ENCODE measurements at places on chromosomes 1 and 21.

DNA sequence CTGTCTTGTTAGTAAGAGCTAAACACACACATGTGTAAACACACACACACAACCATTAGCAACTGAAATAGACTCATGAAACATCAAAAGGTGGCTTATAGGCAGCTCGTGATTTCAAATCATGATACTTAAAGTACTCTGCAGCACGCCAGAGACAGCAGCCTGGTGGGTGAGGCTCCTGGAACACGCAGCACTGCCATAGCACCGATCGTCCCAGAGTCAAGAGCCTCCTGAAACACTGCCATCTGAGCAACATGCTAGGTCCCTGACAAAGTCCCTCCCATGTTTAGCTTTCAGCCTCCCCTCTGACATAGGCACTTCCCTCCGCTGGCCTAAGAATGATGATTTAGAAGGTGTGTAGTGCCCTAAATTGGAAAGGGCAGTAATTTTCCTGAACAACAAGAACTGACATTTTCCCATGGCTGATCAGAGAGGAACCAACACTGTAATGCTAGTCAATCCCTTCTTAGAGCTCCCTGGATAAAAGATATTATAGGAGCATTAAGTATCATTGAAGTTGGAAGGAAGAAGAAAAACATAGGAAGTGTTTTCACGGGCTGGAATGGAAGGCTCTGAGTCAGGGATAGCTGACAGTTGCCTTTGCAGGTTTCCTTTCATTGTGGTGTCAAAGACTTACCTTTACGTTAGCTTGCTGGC lies 14.1 kb upstream of the DPT start:
- DNase-seq: no peak

DNA sequence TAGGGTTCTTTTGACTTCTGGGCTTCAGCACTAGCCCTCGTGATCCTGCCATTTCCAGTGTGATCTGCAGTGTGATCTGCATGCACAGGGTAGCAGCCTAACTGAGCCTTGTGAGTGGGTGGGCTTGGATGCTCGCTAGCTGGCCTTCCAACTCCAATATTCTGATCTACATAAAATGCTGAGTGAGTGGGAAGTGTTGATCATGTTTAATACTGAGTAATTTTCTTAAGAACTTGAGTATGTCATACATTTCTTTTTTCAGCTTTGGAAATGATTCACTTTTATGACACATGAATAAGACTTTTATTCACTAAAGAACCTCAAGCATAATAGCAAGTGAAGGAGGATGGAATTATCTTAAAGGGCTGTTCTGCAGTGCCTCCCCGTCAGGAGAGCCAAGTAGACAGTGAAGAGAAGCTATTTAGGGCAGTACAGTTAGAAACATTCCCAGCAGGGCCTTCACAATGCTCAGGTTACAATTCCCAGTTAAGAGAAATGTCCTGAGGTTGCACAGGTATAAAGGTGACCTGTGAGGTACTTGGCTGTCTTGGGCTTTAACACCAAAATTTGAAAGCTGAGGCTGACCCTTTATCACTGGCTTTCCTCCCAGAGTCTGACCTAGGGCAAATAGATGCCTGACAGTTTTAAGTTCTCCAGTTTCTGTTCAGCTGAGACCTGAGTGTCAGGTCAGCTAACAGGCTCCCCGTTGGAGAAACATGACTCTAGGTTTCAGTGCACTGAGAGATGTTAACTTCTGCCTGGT lies 29.1 kb upstream of the LRRC8C start:
- no peak for DNase-seq

- DNase-seq: no peak
These were observed 2.3 kb upstream of the HMGCS2 start for GRCh38 chr1:119771016-119771415.

DNA sequence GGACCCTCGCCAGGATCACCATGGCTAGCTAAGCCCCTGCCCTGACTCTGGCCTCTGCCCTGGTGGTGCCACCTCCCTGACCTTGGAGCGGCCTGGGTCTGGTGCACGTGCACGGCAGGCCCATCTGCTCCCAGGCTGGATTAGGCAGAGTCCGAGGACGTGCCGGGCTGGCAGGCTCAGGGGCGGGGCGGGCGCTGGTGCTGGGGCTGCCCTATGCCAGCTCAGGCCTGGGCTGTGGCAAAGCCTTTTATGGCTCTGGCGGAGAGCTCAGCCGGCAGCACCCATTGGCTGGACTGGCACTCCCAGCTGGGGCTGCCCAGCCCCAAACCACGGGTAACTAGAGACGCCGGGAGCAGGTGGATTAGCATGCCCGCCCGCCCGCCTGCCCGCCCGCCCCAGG lies 17.1 kb upstream of the EDN2 start:
- peak; percentile 90 for DNase-seq

GRCh38 chr1:92365378-92366039 lies 66.7 kb downstream of the RPAP2 start:
- no peak for DNase-seq

- DNase-seq: peak; percentile 55
These were observed 36.4 kb upstream of the JAK1 start for GRCh38 chr1:65002508-65003315.

DNA sequence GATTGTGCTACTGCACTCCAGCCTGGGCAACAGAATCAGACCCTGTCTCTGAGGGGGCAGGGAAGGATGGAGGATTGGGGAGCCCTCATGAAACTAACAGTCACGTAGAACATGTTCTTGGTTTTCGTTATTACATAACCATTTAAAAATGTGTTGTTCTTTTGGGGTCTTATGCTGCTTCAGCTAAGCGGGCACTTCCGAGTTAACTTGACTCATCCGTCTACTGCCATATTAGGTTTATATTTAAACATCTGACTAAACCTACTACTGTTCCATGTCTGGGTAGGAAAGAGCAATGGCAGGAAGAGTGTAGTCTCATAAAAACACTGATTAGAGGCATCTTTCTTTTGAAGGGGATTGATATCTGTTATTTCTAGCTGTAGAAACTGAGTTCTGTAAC lies 59.5 kb upstream of the BMP8A start:
- no peak for DNase-seq

DNA sequence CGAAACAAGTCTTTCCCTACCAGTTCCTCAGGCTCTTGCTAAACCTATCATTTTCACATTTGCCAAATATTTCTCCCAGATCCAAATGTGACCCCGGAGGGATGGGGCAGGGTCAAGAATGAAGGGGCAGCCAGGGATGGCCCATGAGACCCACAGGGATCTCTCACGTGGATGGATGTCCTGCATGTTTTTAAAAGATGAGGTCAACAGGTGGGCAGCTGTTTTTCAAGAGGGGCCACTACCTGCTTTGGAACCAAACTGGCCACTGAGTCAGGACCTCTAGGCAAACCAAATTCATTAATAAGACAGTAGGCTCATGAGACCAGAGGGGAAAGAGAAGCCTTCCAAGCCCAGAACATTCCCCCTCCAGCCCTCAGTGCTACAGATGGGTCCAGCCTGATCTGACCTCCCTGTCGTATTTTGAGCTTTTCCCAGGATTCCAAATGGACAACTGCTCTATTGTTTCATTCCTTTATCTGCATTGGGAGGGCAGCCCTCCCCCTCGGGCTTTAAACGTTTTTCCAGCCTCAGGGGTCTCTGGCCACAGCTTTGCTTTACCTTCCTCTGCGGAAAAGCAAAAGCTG lies 252.5 kb upstream of the IRF2BP2 start:
- no peak for DNase-seq

- no peak for DNase-seq
These were observed 435.3 kb upstream of the USP24 start for GRCh38 chr1:55650444-55650843.

DNA sequence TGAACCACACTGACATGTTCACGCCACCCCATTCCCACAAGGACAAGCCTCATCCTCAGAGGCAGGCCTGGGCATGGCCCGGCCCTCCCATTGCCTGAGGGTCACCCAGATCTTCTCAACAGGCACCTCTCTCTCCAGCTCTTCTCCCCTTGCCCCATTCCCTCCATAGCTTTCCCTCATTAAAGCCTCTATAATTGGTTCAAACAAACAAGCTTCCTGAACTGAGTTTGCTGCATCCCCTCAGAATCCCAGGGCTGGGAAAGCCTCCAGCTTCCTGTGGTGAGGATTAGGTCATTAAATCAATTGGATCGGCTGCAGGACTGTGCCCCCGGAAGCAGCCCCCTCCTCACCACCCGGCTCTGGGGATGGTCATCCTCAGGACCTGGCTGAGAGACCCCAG lies 18.9 kb downstream of the CTNNBIP1 start:
- DNase-seq: no peak

DNA sequence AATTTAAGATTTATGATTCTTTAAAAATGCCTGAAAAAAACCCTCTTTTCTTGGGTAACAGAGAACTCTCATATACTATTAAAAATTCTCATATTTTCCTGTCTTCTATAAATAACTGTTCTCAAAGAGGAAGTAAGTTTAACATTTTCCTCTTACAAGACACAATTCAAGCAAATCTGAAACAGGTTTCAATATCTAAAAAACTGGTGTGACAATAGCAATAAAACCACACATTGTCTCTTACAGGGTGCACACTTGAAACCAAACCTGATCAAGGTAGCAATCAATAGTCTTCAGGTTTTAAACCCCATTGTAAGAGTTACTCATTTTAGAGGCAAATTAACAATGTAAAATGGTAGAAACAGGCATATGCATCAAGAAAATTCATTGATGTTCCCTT lies 28.0 kb downstream of the FUBP1 start:
- DNase-seq: no peak

DNA sequence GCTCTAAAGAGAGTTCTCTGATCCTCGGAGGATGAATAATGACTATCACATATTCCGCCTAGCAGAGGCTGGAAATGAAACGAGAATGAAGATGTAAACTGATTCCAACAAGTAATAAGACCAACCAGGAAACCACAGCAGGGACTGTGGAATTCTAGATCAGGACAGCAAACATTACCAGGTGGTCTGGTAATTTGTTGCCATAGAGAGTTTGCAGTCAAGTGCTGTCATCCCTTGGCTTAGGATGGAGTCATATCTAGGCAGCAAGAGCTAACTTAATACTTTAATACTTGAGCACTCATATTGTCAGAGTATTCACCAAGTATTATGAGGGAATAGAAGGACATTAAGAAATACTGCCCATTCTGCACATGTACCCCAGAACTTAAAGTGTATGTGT lies 45.1 kb upstream of the MUTYH start:
- no peak for DNase-seq

- no peak for DNase-seq
These were observed 26.7 kb upstream of the SPSB1 start for GRCh38 chr1:9265968-9266367.
